ENCODE measurements at places on chromosomes 13 and 19. TPM values are rescaled to one million over a fixed set of nuclear protein-coding genes. Genes with fewer than 3 reads are reported as not detected.

The CGB5 gene
- not detected for total RNA-seq

The DMPK gene
- total RNA-seq = 7.9 TPM

The PRSS57 gene
- total RNA-seq = not detected

The FGF21 gene
- not detected for total RNA-seq
